Right ventricle myocardium superior (tissue), 1 donor: ENCODE measurements at places on chromosomes 12 and 14.

DNA sequence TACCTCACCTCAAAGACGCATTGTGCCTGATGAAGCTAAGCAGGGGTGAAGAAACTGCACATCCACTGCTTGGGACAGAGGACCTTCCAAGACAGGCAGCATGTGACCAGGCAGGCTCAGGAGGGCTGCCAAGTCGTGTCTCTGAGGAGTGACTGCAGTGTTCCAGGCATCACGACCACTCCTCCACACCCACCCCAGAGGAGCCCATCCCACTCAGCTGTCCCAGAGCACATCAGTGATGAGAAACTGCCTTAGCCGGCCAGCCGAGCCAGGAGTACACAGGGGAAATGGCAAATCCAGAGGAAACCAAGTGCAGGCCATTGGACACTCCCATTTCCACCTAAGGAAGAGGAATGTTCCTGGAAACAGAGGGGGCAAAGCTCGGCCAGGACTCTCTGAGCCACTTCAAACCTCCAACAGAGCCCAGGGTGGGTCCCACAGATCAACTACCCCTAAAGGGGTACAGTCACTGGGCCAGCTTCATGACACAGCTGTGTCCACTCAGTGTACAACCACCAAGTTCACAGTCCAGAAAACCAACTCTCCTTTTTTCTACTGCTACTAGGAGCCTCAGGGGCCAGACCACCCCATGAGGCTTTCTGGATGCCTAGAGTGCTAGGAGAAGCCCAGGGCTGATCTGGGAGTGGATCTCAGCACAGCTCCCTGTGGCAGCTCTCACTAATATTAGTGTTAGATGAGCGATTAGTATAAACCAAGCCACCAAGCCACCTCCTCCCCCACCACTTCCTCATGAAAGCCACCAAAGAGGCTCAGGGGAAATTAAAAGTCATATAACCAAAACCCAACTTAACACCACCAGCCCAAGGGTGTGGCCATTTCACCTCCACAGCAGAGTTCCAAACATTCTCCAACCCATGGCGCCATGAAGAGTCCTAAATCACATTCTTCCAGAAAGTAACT, 15.4 kb downstream of the PXN start:
- DNase-seq, result peak; percentile 92

- DNase-seq, result no peak
Measured at GRCh38 chr12:77813558-77813957, 17.1 kb upstream of the NAV3 start.

DNA sequence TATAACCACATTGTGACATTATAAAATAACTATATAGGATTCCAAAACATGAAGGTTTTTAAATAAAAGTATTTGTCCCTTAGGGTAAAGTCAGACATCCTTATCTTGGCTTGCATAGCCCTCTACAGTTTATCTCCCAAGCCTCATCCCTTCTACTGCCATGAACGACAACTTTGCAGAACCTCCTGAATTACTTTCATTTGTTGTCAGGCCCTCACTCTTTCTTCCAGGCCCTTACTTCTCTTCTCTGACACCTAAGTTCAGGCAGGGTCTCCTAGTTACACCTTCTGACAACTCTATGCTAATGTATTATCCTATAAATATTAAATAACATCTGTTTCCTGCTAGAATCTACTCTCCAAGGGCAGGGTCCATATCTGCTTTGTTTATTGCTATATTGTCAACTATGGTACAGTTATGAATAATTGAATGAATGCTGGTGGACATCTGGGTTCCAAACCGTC, 115.7 kb upstream of the MDM1 start:
- no peak for DNase-seq

DNA sequence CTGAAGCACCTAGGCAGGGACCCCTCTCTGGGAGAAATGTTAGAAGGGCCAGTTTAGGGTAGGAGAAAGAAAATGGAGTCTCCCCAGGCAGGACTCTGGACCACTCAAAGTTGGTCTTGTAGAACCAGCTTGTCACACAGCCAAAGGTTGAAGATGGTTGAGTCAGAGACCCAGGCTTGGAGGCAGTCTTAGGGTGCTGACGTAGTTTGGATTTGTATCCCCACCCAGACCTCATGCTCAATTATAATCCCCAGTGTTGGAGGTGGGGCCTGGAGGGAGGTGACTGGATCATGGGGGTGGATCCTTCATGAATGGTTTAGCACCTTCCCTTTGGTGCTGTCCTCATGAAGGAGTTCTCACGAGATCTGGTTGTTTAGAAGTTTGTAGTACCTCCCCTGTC, 121.2 kb downstream of the CRACR2A start:
- no peak for DNase-seq

- no peak for DNase-seq
Measured at GRCh38 chr14:74478996-74479635, 14.0 kb downstream of the NPC2 start.

DNA sequence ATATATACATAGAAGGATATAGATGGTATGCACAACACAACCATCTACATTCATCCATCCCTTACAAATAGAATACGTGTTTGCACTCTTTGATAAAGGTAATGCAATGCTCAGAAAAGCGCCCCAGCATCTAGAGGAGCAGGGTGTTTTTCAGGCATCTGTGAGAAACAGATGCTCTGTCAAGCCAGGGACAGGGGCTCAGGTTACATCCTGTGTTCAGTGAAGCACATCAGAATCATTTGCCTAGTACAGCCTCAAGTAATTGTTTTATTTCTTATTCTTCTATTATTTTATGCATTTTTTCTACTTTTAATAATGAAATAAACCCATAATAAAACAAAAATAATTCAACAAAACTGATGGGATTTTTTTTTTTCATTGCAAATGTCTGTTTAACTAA, 50.5 kb upstream of the HIF1A start:
- no peak for DNase-seq

- DNase-seq, result no peak
Measured at GRCh38 chr14:24473211-24473610, 30.6 kb upstream of the SDR39U1 start.

DNA sequence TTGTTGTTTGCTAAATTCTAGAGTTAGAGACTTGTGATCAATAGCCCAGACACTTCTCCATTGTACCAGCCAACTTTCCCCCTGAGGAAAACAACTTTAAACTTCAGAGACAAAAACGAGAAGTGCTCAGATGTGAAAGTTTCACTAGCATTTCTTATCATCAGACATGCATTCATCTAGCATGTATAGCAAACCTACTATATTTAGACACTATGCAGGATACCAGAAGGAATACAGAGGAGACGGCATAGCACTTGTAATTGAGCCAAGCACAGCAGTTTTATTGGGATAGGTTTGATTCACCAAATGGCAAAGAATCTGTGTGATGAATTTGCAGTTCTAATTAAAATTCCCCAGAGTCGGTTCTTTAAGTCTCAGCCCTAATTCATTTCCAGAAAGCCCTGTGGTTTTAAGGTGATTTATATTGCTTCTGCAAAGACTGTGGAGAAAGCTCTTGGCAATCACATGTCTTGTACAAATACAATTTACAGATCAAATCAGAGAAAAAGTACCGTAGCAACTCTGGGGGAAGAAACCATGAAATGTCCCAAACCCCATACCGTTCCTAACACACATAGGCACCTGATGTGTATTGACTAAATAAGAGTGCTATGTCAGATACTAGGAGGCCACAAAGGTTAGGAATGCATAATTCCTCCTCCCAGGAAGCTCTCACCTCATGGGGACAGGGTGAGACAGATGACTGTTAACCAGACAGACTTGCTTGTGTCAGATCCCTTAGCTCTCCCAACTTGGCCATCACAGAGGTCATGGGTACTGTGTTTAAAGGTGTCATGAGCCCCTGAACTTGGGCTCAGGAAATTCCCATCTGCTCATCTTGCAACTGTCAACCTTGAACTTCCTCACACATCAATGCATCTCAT, 69.6 kb upstream of the KRAS start:
- no peak for DNase-seq

GRCh38 chr14:105530285-105531087, 4.1 kb downstream of the TMEM121 start:
- DNase-seq, result no peak

DNA sequence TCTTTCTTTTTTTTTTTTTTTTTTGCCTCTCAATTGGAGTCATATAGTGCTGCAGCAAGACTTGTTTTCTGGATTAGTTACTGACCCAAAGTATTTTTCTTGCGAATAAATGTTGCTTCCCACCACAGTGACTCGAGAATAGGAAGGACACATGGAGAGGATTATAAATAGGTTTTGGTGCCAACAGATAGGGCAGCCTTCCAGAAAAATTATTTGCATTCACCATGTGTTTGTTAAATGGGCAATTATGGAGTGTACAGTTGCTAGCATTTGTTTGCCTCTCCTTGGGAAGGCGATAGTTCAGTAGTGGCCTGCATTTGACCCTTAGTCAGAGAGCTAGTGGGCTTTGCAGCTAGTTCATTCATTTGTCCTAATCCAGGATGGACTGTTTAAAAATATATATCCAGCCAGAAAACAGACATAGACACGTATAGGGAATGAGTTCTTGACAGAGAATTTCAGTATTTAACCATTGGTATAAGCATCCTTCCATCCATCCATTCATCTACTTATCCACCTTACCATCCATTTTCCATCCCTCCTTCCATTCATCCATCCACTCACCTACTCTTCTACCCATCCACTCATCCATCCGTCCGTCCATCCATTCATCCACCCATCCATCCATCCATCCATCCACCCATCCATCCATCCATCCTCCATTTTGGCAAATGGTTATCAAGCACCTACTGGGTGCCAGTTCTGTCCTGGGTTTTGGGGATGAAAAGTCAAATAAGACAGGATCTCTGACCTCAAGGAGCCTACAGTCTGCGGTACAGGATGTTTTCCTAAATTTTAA, 67.5 kb downstream of the CHST11 start:
- no peak for DNase-seq

- no peak for DNase-seq
Measured at GRCh38 chr12:6612247-6612646, 5.1 kb upstream of the CHD4 start.

DNA sequence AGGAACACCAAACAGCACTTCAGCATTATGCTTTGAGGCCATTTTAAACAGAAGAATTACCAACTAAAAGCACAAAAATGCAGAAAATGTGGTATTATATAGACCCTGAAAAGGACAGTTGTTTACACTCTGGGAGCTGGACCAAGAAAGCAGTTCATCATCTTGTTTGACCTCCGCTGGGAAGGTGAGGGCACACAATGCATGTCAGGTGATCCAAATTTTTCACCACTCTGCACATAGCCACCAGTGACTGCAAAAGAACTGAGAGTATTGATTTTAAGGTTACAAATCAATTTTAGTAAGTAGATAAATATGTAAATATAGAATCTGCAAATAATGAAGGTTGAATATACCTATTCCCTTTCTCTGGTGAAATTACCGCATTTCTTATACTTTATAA, 119.6 kb downstream of the SLC16A7 start:
- no peak for DNase-seq

DNA sequence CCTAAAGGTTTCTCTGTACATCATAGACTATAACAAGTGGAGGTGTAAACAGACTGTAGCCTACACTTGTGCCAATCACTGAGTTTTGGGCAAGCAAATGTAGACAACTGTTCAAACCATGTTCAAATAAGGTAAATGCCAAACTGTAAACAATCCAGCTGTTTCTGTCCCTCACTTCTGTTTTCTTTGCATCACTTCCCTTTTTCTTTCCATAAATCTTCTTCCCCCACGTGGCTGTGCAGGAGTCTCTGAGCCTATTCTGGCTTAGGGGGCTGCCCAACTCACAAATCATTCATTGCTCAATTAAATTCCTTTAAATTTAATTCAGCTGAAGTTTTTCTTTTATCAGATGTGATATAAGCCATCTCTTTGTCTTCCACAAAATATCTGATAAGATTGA, 65.1 kb upstream of the CPM start:
- no peak for DNase-seq

DNA sequence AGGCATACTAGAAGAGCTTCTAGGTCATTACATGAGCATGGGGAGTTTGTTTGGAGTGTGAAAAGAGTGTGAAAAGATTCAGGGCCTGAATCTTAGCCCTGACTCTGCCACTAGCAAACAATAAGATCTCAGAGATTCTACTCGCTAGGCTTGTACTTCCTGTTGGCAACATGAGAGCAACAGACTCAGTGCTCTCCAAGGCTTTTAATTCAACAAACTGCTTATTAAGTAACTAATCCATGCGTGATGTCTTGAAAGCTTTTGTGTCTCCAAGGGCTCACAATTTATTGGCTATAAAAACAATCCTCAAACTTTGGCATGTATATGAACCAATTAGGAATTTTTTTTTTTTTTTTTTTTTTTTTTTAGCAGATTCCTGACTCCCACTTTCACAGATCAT, 105.1 kb downstream of the STXBP6 start:
- DNase-seq, result no peak

- peak; percentile 43 for DNase-seq
Measured at GRCh38 chr14:84937449-84937848, 592.5 kb upstream of the FLRT2 start.

DNA sequence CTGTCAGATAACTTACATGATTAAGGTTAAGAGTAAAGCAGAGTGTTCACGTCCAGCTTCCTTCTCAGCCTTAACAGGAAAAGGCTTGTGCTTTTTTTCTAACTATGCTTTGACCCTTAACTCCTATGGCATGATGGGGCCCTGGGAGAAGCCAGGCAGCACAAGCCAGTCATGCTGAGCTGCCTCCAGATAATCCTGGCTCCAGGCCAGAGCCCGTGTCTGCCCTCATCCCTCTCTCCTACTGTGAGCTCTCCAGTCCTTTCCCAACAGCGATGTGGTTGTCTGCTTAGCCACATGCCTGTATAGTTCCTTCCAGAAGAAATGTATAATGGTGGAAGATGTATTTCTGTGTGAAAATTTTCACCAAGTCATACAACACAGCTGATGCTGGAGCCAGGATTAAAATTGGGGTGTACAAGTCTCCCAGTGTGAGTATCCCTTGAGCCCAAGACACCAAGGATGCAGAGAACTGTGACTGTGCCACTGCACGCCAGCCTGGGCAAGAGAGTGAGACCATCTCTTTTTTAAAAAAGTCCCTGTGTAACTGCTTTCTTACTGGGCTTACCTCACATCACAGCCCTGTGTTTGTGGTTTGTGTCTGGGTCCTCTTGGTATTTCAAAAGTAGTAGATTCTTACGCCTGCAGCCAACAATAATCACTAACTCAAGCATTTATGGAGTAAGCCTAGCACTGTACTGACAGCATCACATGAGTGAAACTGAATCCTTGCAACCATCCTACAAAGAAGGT, 7.9 kb upstream of the ITFG2 start:
- DNase-seq, result peak; percentile 82

DNA sequence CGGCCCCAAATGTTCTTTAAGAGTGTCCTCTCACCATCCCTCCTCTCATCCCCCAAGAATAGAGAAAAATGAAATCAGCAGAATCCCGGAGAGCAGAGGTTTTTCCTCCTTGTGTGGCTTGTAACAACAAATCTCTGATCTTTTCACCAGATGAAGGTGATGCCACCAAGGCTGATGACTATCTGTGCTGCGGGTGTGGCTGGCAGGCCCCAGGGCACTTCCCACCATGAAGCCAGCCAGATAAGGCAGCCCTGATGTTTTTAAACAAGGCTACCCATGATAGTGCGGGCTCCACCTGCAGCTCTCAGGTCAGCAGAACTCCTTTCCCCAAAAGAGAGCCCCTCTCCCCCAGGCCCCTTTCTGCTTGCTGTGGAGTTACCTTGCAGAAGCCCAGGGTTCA, 58.0 kb upstream of the PARP11 start:
- DNase-seq, result no peak
